ENCODE measurements at places on chromosomes 6 and 20.

DNA sequence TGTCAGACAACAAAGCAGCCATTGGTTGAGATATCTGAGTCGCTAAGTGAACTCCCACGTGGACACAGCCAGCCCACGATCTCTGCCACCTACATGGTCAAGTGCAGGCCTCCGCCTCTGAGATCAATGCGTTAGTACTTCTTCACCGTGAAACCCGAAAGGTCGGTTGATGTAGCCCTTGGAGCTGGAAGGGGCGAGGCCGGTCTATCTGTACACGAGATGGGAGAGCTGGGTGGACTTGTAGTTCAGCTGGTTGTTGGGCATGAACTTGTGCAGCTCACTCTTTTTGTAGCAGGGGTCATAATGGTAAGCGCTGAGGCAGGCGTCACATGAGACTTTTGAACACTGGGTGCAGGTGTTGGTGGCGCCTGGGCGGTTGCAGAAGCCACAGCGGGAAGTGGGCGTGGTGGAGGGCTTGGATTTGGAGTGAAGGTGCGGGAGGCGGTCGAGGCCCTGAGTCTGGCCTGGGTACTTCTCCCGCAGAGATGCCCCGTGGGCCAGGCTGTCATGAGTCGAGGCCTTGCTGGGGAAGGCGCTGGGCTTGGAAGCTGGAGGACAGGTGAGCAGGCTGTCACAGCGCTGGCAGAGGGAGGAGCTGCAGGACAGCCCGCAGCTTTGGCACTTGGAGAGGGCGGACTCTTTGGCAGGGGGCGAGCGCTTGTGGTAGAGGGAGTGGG lies 9.8 kb downstream of the SPATA2 start:
- no peak for DNase-seq

GRCh38 chr6:89412071-89413005 lies at the start of gene RRAGD:
Gene RRAGD, minus strand, starts transcription at chr6:89412273. Its CDS starts 280 bp downstream, at chr6:89411993.
- no peak for DNase-seq

DNA sequence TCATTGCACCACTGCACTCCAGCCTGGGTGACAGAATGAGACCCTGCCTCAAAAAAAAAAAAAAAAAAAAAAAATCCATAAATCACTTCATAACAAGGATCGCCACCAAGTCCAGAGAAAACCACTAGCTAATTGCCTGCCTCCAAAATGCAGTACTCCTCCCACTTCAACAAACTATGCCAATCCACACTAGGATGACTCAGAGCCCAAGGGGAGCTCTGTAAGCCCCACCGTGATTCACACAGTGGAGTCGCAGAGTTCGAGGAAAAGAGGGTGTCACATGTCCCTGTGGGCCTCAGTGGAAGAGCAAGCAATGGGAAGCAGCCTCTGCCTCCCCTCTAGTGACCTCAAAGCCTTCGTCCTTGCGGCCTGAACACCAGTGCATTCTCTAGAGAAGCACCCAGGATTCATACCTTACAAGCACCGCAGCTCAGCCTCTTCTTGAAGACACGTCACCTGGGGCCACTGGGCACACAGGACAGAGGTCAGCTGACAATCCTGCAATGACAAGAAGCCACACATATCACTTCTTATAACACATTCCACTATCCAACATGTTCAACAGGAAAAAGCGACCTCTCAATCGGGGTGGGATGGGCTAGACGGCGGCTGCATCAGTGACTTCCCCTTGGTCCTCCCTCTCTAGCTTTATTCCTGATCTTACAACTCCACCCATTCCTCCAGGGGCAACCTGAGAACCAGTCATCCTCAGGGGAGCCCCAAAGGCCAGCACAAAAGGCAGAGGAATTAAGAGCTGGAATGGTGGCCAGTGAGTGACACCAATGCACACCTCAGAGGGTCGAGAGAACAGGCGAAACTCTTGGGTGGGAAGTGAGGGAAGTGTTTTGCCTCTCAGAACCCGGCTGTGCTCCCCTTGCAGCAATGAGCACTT lies 8.9 kb downstream of the SNHG17 start:
- DNase-seq = peak; percentile 97

GRCh38 chr6:139194740-139195139 lies 59.9 kb downstream of the HECA start:
- DNase-seq = no peak

GRCh38 chr6:41694815-41695526 lies 40.4 kb downstream of the TFEB start:
- peak; percentile 41 for DNase-seq

GRCh38 chr6:168282985-168283685 lies 36.4 kb downstream of the DACT2 start:
- DNase-seq = no peak

DNA sequence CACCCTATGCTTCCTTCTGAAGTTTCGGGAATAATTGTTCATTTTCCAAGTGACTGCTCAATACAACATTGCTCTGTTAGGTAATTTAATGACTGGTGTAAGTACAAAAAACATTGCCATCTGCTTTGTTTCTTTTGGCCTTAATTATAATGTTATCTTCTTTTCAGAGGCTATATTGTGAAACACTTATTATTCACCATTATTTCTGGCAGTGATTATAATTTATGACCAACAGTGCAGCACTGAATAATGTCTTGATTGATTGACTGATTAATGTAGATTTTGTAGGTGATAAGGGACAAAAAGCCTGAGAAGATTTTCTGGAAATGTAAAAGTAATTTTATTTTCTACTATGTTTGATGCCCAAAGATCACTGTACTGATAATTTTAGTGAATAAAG lies 377.7 kb downstream of the PLCB1 start:
- peak; percentile 20 for DNase-seq

DNA sequence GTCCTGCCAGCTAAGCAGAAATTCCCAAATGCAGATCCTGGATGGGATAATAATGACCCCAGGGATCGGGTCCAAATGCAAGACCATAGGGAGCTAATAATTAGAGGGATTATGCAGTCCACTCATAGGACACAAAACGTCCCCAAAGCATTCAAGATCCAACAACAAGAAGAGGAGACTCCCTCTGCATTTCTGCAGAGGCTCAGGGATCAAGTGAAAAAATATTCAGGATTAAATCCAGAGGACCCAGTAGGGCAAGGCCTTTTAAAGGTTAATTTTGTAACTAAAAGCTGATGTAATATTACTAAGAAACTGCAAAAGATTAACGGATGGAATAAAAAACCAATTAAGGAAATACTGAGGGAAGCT lies 22.2 kb downstream of the HLA-A start:
- DNase-seq = no peak

DNA sequence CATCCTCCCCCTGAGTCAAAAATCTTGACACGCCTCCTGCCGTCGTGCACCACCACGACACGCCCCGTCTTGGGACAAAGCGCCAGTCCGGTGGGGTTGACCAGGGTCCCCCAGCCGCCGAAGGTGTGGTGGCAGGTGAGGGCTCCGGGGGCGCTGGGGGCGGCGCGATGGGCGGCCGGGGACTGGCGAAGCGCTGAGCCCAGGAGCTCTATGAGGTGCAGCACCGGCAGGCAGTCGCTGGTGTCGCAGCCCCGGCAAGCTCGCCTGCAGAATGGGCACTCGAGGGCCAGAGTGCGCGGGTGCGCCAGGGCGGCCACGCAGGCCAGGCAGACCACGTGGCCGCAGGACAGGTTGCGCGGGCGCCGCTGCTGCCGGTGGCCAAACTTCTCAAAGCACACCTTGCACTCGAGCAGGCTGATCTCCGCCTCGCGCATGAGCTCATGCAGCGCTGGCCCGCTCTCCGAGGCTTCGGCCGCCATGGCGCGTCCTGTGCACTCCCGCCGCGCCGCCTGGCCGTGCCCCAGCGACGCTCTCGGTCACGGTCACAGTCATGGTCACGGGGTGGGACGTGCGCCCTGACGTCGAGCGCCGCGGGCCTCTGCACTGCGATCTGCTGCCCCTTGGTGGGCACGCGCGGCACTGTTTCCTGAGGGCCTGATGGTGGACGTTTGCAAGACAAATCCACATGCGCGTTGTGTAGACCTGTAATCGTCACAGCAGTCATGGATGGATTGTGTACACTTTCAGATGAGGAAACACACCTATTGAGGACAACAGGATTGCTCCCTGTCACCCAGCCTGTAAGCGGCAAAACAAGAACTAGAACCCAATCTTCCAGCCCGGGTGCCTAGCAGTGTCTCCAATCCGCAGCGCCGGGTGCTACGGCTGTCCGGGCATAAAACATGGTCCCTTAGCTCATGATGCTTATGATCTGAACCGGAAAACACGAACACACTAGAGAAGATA lies at the start of gene NHLRC1:
NHLRC1 (minus strand) TSS at position 550 of the 966 bp plus-strand sequence; CDS start at position 479, 71 bp downstream.
- peak; percentile 85 for DNase-seq

GRCh38 chr6:32790306-32790705 lies 26.5 kb downstream of the HLA-DOB start:
- DNase-seq = no peak
